ENCODE measurements at places on chromosomes 3 and 15. TPM values are rescaled to one million over a fixed set of nuclear protein-coding genes. Genes with fewer than 3 reads are reported as not detected.

- no peak for DNase-seq
Observed at GRCh38 chr3:122794483-122794778, 438 bp upstream of the SLC49A4 start.

- DNase-seq: no peak
Observed at GRCh38 chr3:123524981-123525380, 59.9 kb downstream of the HACD2 start.

- no peak for DNase-seq
Observed at GRCh38 chr3:63762180-63762579, 56.9 kb upstream of the C3orf49 start.

- DNase-seq: no peak
Observed at GRCh38 chr3:193451902-193452301, 73.3 kb upstream of the ATP13A5 start.

- DNase-seq: no peak
Observed at GRCh38 chr3:114060906-114061655, 4.5 kb downstream of the QTRT2 start.

DNA sequence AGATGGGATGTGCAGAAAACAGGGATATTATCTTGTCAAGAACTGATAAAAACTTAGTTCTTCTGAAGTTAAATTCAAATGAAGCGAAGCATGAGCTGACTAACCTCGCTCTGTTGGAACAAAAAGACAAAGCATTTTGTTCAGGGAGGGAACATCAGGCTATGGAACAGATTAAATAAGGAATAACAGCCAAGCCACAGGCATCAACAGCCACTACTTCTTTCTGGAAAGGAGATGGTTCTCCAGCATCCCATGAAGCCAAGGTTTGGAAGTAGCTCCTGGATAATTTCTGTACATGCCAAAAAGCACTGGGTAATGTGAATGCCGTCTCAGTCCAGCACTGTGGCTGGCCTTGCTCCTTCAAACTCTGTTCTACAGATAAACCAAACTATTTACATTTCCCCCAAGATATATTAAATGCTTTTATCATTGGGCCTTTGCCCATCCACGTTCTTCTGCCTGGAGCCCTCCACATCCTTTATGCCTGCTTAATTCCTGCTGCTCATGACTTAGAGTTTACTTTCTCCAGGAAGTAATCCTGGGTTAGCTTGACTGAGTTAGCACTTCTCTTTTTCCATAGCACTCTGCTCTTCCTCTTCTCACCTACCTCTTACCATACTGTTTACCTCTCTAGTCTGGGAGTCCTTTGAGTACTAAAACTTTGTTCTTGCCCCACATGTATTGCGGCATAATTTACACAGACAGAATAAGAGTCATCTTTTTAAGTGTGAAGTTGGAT, 232.0 kb downstream of the CLSTN2 start:
- DNase-seq: no peak

DNA sequence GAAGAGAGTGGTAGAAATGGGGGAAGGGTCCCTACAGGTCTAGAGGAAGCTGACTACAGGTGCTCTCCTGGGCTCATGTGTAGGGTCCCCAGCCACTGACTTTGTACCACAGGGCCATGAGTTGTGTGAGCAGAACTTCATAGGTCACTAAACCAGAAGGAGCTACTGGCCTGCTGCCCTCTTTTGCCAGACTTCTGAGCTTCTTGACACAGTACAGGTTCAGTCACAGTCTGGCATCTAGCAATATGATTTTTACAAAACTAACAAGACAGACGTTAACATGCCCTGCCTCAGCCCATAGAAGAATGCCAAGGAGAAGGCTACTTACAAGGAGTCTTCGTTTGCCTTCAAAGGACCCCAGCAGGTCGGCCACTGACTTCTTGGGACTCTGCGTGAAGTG, 3.2 kb downstream of the CCDC80 start:
- no peak for DNase-seq

DNA sequence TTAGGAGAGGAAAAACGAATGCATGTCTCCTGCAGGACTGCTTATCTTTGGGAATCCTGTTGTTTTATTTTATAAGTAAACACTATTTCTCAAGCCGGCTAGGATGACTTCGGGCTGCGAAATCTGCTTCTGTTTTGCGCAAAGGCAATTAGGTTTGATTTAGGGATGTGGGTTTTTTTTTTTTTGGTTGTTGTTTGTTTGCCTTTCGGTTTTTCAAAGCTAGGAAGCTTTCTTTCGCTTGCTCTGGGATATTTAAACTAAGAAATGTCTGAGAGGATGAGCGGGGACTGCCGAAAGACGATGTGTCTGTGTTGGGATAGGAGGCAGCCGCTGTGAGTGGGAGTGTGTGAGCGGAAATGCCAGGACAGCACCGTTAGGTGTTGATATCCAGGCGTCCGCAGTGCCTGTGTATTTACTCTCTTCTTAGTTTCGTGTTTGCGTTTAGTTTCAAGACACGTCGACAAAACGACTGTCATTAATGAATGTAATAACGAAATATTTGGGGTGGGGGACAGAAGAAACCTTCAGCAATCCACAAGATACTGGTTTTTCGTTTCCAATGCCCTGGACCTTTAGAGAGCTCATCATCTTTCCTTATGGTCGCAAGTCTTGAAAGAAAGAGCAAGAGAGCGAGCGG, 604 bp downstream of the ISL2 start:
- DNase-seq: no peak

DNA sequence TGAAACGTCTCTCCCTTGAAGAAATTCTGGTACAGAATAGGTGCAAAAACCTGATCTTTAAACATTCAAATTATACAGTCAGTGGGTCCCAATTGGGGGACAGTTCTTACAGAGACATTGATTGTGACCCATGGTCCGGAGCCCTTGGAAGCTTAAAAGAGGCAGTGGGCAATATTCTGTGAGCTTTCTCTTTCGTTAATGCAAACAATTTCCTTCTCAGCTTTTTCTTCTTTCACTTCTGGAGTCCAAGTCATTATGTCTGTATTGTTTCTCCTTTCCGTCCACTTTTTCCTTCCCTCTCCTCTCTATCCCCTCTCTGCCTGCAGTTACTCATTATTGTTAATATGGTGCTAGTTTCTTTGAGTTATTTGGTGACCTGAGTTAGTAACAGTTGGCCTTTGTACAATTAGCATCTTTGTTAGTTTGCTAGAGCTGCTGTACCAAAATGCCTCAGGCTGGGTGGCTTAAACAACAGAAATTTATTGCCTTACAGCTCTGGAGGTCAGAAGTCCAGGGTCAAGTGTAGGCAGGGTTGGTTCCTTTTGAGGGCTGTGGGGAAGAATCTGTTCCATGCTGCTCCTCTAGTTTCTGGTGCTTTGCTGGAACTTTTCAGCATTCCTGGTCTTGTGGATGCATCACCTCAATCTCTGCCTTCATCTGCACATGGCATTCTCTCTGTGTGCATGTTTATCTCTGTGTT, 102.6 kb downstream of the GMPS start:
- no peak for DNase-seq

- DNase-seq: no peak
Observed at GRCh38 chr3:178120367-178120766, 415.9 kb upstream of the KCNMB2 start.

DNA sequence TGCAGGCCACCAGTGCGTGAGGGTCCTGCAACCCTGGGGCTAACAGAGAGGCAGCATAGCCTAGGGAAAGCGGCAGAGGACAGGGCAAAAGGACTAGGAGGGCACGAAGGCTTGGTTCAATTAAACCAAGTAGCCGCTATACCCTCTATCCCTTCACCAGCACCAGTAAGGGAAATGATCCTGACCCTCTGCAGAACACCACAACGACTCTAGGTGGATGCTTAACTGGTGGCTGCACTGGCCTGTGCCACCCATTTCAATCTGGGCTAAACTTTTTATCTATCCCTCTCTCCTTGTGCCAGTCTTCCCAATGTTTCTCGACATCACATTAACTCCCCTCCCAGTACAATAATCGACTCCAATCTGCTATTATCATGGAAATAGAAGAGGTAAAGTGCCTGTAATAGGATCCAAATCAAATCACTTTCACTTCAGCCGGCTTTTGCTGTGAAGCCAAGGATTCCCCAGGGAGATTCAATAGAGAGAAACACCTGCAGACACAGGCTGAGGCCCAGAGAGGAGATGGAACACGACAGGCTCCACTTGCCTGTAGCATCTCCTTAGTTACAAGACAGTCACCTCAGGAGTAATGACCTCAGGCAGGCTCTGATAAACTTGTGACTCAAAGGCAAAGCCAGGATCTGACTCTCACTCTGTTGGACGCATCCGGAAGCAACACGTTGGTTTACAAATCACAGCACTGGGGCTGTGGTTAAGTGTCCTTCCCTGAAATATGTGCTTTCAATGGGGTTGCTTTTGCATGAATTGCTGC, 791.6 kb upstream of the ARRDC4 start:
- no peak for DNase-seq

DNA sequence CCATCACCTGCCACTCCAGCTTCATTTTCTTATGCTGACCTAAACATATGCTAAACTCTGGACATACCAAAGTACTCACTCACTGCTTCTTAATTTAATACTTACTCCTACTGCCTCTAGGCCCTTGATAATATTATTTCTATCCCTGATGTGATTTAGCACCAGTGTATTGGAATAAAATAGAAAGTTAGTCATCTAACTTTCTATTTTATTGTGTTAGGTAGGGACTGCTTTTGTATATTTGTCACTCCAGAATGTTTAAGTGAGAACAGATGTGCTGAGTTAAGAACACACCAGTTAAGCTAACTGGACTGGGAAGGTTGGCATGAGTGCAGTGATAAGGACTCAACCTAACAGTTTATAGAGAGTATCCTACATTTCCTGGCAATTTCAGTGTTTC, 6.5 kb upstream of the CLDN16 start:
- DNase-seq: no peak

The SCAMP5 gene
- total RNA-seq: 42.8 TPM

The SLC28A2 gene
- total RNA-seq: not detected

The HCLS1 gene
- total RNA-seq: 0.82 TPM

The USP50 gene
- 2.9 TPM for total RNA-seq

The FAM43A gene
- total RNA-seq: 4.5 TPM

The PATL2 gene
- not detected for total RNA-seq

The GHSR gene
- total RNA-seq: 0.82 TPM

The FMN1 gene
- 1.2 TPM for total RNA-seq
